Stimulated activated naive CD4-positive, alpha-beta T cell treated with Interleukin-2 at 50 U/mL for 16 hours (primary cell): ENCODE measurements at places on chromosomes 1 and 21.

DNA sequence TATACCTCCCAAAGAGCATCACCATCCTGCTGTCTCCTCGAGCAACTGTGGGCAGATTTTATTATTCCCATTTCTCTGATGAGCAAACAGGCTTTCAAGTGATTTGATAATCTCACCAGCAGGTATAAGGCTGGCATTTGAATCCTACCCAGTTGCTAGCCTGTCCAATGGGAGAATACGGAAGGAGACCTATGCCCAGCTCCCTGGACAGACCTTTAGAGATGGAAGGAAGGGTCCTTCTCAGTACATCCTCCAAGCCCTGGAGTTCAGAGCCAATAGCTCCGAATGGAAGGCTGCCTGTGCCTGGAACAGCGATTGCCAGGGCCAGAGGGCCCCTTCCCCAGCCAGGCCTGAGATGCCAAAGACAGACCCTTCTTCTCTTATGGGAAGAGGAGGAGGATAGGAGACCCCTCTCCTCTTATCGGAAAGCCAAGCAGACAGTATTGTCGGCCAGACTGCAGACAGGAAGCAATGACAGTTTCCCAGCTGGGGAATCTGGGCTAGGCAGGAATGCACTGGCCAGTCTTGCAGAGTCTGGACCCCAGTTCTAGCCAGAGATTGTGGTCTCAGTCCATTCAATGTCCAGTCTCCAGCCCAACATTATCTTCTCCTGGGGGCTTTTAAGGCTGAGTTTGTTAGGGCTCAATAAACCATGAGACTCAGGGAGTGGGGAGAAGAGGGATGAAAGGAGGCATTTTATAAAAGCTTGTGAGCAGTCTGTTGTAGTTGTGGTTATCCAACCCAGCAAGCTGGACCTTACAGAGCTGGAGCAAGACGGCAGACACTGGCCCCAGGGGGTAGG lies 2.0 kb downstream of the IFFO2 start:
- no peak for DNase-seq

- no peak for DNase-seq
Observed at GRCh38 chr1:154453161-154453560, 48.0 kb downstream of the IL6R start.

- DNase-seq = no peak
Observed at GRCh38 chr1:82405333-82405732, 604.6 kb downstream of the ADGRL2 start.

GRCh38 chr1:66140072-66140471 lies 347.4 kb downstream of the PDE4B start:
- DNase-seq = no peak

DNA sequence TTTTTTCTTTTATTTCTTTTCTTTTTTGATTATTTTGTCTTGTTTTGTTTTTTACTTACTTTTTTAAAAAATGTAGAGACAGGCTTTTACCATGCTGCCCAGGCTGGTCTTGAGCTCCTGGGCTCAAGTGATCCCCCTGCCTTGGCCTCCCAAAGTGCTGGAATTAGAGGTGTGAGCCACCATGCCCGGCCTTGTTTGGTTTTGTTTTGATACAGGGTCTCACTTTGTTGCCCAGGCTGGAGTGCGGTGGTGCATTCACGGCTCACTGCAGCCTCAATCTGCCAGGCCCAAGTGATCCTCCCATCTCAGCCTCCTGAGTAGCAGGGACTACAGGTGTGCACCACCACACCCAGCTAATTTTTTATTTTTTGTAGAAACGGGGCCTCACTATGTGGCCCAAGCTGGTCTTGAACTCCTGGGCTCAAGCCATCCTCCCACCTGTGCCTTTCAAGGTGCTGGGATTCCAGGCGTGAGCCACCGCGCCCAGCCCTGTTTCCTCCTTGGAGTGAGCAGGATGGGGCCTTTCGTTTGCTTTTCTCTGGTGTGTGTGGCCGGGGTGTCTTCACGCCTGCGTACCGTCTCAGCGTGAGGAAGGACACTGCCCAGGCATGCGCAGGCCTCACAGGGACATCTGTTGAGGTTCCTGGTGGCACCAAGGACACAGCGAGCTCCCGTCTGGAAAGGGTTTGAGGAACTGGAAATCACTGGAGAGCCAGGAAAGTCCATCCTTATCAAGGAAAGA lies 15.5 kb downstream of the SLC45A1 start:
- no peak for DNase-seq

DNA sequence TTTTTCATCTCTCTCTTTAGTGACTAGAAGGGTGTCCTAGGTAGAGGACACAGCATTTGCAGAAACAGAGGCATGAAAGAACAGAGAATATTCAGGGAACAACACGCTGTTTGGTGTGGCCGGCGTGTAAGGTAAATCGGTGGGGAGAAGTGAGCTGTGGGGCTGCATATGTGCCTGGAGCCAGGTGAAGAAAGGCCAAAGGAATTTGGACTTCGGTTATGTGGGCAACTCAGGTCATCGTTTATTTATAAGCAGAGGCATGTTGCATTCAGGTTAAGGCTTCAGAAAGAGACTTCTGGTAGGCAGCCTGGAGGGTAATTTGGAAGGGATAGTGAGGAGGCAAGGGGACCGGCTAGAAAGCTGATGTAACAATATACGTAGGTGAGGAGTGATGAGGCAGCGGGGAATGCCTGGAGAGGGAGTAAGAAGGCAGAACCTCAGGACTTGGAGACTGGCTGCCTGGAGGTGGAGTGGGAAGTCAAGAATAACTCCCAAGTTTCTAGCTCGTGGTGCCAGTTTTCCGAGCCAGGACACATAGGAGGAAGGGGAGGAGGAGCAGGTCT lies 64.1 kb upstream of the ACOT11 start:
- no peak for DNase-seq

DNA sequence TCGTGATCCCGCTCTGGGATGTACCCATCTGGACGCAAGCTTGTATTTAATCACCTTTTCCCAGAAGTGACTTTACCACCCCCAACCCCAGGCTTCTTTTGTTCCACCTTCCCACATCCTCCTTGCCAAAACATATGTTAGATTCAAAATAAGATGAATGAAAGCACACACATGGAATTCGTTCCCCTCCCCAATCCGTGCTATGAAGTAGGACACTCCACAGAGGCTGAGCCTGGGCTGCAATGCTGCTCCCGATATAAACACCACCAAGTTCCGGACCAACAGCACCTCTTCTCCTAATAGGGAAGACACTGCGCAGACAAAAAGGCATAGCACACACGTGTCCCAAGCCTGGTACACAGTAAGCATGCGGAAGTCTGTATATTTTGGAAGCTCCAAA lies 86.1 kb downstream of the CLSTN1 start:
- DNase-seq = no peak

GRCh38 chr1:116794371-116794770 lies 40.1 kb downstream of the CD2 start:
- no peak for DNase-seq

GRCh38 chr1:65097076-65097475 lies 50.9 kb upstream of the AK4 start:
- DNase-seq = no peak

DNA sequence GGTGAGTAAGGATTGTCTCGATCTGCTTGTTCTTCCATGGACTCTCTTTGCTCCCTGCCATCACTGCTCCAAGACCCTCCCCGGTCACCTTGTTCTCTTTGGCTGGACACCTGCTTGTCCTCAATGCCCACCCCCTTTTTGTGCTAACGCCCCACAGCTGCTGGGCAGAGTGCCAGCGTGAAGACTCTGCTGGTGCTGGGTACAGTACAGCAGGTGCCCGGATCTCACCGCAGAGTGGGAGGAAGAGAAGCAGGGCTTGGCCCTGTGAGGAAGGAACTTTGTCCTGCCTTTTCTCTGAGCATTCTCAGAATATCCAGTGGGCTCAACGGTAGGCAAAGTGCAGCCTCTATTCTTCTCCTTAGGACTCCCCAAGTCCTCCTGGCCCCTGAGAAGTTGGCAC lies 90.1 kb downstream of the PLXNA2 start:
- DNase-seq = no peak

GRCh38 chr1:184553845-184554244 lies 167.0 kb downstream of the C1orf21 start:
- no peak for DNase-seq

GRCh38 chr1:25608488-25609178 lies 8.0 kb upstream of the MAN1C1 start:
- DNase-seq = peak; percentile 87
